ENCODE measurements at places on chromosomes 3 and 15.

DNA sequence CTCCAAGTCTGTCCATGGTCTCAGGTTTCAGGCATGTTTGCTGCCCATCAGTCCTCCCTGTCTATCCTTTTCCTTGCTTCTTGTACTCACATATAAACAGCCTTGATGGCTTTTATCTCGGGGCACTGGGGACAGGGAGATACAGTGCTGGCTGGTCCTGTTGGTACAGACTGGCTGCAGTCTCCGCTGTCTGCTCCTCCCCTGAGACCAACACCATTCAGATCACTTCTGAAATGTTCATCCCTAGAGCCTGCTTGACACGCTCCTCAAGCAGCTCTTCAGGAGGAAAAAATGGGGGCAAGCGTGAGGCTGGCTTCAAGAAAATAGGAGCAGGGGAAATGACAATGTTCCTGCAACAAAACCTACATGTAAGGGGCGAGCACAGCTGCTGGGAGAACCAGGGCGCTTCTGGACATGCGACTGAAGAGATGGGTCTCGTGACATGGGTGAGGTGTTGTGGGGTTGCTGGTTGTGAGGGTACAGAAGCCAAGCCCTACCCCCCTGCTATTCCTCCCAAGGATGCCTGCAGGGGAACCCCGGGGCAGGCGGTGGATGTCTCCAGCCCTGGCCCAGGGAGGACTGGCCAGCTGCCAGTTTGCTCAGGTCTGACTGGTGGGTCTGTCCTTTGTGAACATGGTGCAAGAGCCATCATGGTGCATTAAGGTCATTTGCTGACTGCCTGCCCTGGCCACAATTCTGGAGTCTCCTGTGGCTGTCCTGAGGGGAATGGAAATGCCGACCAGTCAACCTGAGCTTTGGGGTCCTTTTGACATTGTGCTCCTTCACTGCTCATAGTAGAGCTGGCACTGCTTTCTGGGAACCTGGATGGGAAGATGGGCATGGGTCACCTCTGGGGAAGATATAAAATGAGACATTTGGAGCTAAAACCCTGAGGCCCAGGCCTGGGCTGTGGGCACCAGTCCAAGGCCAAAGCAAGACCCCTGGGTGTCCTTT is 40.1 kb downstream of the KY start:
- no peak for DNase-seq

DNA sequence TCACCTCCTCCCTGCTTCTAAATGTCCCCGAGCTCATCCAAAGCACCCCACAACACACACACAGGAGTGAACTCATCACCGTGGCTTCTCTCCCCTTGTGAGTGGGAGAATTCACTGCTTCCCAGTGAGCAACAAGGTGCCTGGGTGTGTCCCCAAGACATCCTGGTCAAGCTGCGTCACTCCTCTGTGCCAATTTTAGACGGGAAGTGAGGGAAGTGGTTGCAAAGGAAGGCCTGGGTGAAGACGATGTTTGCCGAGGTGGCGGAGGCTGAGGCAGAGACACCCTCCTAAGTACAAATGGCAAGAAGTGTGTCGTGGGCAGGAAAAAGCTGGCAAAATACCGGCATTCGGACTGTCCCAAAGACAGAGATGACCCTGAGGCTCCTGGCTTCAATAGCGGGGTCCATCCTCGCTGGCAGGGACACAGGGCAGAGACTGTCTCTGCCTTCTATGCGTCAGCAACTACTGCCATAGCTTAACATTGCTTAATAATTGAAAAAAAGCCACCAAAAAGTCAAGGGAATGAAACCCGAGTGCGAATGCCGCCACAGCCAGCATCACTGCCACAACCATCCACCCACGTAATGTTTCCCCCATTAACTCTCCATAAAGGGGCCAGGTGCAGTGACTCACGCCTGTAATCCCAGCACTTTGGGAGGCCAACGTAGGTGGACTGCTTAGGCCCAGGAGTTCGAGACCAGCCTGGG is 72.8 kb downstream of the VGLL4 start:
- DNase-seq: no peak

- no peak for DNase-seq
Measured at GRCh38 chr3:71724171-71724453, 1.1 kb downstream of the EIF4E3 start.

DNA sequence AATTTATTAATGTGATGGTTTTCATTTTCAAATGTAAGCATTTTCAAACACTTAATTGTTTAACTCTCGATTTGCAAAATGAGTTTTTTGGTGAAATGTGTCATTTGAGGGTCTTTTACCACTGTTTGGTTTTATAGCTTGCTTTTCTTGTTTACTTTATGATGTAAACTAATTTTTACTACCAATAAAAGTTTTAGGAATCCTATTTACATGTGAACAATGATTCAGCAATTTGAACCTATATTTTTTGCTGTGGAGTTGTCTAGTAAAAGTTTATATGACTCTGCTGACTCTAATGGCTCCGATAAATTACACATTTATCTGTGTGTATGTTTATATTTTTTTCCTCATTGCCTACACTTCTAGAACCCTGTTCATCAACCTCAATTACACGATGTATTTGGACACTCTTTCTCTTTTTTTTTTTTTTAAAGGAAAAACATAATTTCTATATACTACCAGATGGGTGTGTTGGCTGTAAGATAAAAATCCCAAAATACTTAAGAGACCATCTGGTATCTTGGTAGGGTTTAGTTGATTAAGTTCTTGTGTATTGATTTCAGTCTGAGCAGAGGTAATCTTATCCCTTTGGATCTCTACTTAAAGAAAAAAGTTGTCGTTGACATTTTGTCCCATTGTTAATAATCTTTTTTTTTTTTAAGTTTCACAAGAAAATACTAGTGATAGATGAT is 89.5 kb downstream of the PTPRG start:
- no peak for DNase-seq

- peak; percentile 67 for DNase-seq
Measured at GRCh38 chr15:48360841-48361240, 29.6 kb downstream of the DUT start.

DNA sequence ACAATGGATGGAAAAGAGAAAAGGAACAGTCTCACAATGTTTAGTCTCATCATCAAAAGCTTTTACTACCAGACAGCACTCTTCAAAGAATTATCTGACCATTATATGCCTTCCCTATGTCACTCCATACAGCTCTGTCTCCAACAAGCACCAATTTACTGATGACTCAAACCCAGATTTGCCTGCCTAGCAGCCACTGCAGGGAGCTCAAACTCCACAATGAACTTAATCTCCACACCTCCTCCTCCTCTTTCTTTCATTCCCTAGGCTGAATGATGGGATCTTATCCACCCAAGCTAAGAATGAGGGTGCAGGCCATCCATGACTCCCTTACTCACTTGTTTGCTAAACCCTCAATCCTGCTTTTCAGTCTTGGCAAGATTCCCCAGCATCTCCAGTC is 45.5 kb downstream of the NBEAL2 start:
- peak; percentile 41 for DNase-seq

GRCh38 chr15:59532770-59533379 is 78.7 kb upstream of the GCNT3 start:
- peak; percentile 24 for DNase-seq

GRCh38 chr15:85763157-85763556 is 31.6 kb downstream of the KLHL25 start:
- no peak for DNase-seq

DNA sequence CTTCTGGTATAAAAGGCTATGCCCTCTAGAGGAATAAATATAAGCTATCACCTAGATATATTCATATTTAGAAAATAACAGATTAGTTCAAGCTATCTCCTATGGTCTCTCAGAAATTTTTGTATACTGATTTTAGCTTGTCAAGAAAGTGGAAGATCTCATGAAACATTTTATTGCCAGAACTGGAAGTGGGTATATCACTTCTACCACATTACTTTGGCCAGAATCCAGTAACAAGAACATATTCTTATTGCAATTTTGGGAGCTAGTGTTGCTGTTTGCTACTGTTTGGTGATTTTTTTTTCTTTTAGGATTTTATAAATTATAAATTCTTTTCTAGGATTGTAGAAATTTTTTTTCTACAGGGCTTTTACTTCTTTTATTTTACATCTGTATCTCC is 14.2 kb upstream of the DIPK2A start:
- no peak for DNase-seq

GRCh38 chr15:73936588-73937290 is 10.5 kb downstream of the LOXL1 start:
- DNase-seq: no peak

GRCh38 chr15:73457334-73457733 is 14.4 kb downstream of the REC114 start:
- no peak for DNase-seq

DNA sequence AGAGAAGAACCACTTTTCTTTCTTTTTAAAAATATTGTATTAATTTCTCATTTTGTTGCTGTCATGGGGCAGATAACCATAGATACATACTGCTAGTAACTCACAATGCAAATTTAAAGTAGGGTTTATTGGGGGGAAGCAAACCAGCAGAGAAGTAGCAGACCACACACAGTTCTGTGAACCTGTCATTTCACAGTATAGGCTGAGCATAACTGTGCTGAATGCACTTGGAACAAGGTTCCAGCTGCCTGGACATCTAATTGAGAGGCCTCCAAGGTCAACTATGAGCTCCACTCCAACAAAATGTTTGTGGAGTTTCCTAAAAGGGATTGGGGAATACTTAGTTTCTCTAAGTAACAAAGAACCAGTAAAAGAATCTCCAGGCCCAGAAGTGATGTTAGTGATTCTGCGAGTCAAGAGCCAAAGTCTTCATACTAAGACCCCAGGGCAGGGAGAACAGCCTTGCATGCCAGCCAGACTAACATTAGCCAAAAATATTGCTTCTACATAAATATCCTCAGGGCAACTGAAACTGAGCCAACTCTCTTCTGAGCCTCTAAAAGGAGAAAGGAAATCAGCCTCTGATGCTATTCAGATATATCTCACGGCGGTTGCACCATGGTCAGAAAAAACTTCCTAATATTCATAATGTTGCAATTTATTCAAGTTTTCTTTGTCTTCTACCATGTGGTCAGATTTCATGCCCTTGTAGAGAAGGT is 856.4 kb upstream of the ALCAM start:
- DNase-seq: no peak

DNA sequence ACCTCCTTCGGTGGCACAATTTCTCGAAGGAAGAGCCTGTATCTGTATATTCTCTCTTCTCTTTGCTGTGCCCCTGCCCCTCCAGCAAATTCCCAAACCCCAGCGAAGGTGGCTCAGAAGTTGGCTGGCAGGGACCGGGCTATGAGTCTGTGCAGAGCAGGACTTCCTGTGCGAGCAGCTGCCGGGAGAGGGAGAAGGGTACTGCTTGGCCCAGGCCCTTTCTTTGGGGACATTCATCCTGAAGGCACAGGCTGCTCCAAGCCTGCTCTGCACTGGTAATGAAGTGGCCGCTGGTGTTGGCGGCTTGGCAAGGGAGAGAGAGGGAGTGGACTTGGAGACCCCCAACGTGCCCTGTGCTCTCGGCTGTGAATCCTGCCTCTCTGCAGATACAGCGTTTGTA is 1.5 kb downstream of the SLC6A11 start:
- DNase-seq: no peak

Data from fibroblast of skin of right biceps (primary cell).